ENCODE measurements at places on chromosomes 2 and 18.

- DNase-seq: no peak
Measured at GRCh38 chr2:106232638-106233349, 38.7 kb upstream of the UXS1 start.

- DNase-seq: no peak
Measured at GRCh38 chr2:173999272-173999671, 34.1 kb upstream of the SP3 start.

GRCh38 chr18:48567388-48567787 is 28.6 kb downstream of the CTIF start:
- no peak for DNase-seq

GRCh38 chr2:61419570-61419969 is 51.3 kb downstream of the USP34 start:
- no peak for DNase-seq

DNA sequence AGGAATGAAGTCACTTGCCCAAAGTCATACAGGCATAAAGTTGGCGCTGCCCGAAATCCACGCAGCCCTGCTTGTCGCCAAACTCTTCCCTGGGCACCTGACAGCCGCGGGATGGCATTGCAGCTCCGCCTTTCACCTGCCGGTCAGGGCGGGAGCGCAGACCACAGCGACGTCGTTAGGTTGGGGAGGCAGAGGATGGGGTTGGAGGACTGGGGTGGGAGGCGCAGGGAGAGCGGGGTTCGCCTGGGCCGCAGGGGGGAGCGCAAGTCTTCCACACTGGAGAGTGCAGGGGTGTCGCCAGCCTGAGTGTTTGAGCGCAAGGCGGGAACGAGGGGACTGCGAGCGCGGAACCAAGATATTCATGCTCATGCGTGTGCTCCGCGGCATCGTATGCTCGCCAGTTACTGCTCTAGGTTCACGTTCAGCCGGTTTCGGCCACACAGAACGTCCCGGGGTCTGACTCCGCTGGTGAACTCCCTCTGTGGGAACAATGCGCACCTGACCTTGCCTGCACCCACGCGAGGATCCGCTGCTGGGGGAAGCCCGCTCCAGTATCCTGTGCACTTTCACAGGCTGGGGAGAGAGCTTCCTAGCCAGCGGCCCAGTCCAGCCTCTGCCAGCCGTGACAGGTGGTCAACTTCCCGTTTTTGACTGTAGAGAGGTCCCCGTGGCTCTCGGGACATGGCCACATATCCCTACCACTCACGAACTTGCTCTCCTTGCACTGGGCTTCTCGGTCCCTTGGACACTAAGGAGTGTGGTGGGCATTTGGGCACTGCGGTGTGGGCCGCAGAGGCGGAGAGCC is 767 bp upstream of the NPPC start:
- DNase-seq: no peak

GRCh38 chr2:65668744-65669143 is 236.3 kb upstream of the SPRED2 start:
- no peak for DNase-seq

DNA sequence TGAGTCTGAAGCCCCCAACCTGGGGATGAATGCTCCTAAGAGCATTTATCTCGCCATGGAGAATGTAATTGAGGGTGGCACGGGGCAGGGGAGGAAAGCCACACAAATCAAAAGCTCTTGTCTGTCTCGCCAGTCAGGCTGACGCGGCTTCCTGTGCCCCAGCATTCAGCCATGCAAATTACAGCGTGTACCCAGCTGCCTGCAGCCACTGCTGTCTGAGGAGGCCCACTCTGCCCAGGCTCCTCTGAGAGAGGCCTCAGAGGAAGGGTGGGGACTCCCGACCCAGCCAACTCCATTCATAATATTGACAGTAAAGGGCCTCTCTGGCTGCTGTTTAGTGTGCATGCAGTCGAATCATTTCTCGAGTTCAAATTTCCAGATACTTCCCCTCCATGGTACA is 22.0 kb downstream of the SMAD7 start:
- peak; percentile 36 for DNase-seq

DNA sequence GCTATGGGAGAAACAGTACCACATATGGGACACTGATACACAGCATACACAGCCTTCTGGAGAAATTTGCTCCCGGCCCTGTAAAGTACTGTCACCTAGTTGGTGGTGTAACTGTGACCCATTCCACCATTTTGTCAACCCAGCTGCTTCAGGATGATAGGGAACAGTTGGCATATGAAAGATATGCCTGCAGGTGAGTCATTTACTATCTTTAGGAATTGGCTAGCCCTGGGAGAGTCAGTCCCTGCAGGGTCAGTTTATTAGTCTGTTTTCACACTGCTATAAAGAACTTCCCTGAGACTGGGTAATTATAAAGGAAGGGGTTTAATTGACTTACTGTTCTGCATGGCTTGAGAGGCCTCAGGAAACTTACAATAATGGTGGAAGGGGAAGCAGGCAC is 30.0 kb upstream of the PTPRM start:
- no peak for DNase-seq

- DNase-seq: peak; percentile 100
Measured at GRCh38 chr2:238864207-238865014, 16.5 kb downstream of the TWIST2 start.

GRCh38 chr2:96739633-96740428 is at the start of gene LMAN2L:
TSS of gene LMAN2L (minus strand) at chr2:96740064. CDS start at chr2:96740040, 24 bp downstream.
- DNase-seq: peak; percentile 97

- DNase-seq: no peak
Measured at GRCh38 chr18:37529863-37530262, 35.7 kb downstream of the CELF4 start.

- no peak for DNase-seq
Measured at GRCh38 chr18:2002604-2003003, 568.7 kb downstream of the METTL4 start.
